NCI-H1092 (cell line): ENCODE measurements at places on chromosomes 16 and 17.

DNA sequence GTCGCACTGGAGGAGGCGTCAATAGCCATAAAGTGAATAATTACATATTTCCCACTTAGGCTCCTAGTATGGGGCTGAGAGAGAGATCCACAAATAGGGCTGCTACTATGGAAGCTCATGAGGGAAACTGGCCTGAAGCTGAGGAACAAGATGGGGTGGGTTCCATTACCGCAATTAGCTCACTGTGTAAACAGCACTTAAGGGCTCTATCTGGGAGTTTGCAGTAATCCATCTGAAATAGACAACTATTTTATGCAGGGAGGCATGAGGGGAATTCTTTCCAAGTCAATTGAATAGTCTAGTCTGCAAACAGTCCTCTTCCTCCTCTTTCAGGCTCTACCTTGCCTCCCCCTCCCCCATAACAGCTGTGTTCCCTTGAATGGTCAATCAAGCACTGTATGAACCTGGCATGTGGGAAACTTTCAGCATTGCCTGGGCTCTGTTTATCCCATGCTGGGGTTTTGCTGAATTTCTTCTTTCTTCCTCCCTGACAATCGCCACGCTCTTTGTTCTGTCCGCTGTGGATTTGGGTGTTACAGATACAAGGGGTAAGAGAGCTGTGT is 56.1 kb upstream of the MAF start:
- peak; percentile 74 for DNase-seq

- no peak for DNase-seq
These were observed 173.4 kb downstream of the ZNF18 start for GRCh38 chr17:11823862-11824261.

DNA sequence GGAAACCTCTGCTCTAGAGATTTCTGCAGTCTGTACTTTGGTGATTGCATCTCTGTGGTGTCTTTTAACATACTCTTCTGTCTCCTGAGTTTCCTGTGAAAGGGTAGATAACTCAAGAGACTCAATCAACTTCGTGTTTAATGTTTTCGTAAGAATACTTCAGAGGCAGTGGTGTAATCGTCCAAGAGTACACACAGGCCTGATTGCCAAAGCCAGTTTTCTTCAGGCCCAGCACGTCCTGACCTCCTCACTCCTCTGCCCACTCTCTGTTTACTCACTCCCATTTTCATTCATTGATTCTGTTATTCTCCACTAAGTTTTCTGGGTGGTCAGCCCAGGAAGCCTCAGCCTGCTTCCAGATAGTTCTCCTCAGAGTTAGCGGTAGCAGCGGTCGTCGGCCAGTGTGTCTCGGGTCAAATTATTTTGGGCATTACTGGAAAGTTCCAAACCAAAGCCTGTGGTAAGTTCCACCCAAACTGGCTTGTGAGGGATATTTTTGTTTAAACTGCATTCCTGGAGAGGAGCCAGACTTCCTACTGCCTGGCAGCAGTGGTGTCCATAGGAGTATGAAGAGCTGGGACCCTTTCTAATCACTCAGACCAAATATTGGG is 293.2 kb downstream of the WWOX start:
- no peak for DNase-seq

DNA sequence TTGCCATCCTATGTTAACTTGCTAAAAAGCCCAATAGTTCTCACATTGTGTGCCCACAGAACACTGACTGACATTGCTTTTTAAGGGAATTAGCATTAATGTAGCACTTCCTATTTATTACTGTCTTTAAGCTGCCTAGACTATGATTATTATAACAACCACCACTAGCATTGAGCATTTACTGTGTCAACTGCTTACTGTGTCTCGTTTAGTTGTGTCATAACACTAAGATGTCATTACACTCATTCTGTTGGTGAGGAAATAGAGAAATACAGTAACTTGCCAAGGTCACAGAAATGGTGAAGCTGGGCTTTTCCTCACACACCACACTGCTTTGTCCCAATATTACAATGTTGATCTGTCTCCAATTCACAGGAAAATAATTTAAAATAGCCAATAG is 30.2 kb downstream of the TRIM25 start:
- DNase-seq = no peak

DNA sequence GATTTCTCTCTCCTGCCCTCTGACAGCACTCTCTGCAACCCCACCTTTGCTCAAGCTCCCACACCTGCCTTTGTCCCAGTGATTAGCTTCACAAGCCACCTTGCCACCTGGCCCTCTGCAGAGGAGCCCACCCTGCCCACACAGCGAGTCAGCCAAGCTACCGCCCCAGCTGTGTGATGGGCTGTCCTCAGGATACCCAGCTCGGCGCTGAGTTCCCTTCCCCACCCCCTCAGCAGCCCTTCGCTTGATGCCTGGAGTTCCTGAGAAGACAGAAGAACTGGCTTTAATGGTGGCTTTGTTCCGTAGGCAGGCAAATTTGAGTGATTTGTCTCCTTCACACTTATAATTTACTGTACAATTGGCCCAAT is 266.4 kb downstream of the CBLN1 start:
- DNase-seq = no peak

DNA sequence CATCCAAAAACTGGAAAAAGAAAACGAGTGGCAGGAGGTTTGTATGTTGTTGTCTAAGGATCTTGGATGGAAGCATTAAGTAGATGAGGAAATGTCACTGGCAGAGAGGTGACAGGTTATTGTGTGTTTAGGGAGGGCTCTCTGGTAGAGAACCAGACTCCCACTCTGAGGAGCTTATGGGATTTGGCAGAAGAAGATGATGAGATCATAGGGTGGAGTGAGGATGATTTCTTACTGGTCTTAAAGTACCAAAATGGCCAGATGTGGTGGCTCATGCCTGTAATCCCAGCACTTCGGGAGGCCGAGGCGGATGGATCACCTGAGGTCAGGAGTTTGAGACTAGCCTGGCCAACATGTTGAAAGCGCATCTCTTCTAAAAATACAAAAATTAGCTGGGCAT is 9.0 kb downstream of the WWOX start:
- no peak for DNase-seq

DNA sequence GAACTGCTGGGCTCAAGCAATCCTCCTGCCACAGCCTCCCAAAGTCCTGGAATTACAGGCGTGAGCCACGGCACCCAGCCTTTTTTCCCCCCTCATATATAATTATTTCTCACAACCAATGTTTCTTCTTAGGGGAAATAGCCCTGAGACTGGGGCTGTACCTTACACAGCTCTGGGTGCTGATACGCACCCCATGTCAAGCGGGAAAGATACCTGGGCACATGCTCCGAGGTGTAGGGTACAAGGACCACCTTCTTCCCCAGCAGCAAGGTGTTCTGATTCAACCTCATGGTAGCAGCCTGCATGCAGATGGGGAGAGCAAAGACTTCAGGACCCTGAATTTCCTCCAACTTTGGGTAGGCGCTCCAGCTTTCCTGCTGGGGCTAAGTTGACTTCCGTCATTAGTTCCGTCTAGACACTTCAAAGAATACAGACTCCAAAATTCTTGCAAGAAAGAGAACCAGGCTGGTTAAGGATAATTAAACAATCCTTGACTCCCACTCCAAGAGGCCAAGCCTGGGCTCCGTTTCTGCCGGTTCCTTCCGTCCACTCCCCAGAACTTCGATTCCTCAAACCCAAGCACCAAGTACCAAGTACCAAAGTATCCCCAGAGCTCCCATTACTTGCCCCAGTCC is 619 bp downstream of the NAT9 start:
- no peak for DNase-seq

- no peak for DNase-seq
These were observed 25.8 kb downstream of the SMTNL2 start for GRCh38 chr17:4610162-4610561.

DNA sequence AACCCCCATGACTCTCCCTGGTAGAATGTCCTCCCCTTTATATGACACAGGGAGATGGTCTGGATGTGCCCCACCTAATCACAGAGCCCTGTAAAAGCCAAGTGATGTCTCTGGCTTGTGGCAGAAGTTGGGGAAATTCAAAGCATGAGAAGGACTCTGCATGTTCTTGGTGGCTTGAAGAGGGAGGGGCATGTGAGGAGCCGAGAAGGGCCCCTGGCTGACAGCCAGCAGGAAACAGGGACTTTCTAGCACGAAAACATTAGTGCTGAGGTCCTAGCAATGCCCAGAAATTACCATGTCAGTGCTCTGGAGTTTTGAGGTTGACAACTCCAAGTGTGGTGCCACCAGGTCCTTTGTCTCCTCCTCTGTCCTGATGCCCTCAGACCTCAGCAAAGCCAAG is 75.9 kb downstream of the USP22 start:
- DNase-seq = no peak
